Sigmoid colon (tissue), 7 donors: ENCODE measurements at places on chromosomes 3 and 15. TPM values are rescaled to one million over a fixed set of nuclear protein-coding genes. Genes with fewer than 3 reads are reported as not detected.

The KCNAB1 gene
- total RNA-seq: 4.7 TPM

The ANKRD63 gene
- total RNA-seq: not detected

GRCh38 chr3:15326037-15326436 lies 6.3 kb downstream of the SH3BP5 start:
- no peak overlapping the region for H3K4me3 ChIP-seq
- no peak for DNase-seq
- no peaks in the 10 kb centered on the region for H3K27me3 ChIP-seq
- no peak overlapping the region for H3K27ac ChIP-seq
- H3K36me3 ChIP-seq: no peaks in the 10 kb centered on the region

The CEP19 gene
- 2.2 TPM for total RNA-seq
